ENCODE measurements at places on chromosomes 13 and 19.

GRCh38 chr13:103033999-103034398 is 32.2 kb downstream of the SLC10A2 start:
- no peak for DNase-seq

DNA sequence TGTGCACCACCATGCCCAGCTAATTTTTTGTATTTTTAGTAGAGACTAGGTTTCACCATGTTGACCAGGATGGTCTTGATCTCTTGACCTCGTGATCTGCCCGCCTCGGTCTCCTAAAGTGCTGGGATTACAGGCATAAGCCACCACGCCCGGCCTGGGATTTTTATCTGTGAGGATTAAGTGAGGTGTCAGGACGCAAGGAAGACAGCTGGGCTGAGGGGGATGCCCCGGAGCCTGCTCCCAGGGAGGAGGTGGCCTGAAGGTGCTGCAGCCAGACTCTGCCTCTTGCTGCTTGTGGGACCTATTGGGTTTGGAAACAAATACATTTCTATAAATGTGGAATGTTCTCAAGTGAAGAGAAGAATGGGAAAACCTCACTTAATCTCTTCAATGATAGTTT is 131.6 kb downstream of the OLFM4 start:
- no peak for DNase-seq

DNA sequence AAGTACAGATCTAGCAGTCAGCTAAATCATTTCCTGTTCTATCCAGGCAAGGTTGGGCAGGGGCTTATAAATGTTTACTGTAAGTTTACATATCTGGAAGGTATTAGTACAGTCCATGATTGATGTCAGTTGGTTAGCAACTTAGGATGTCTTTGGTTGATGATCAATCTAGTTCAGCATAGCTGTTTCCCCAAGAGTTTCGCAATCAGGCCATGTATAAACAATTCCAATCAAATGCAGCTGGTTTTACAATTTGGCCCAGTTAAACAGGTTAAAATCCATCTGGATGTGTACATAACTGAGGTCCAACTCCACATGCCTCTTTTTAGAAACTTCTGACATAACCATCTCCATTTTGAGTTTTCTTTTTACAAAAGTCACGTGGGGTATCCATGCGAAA is 6.9 kb downstream of the ZNF221 start:
- no peak for DNase-seq

DNA sequence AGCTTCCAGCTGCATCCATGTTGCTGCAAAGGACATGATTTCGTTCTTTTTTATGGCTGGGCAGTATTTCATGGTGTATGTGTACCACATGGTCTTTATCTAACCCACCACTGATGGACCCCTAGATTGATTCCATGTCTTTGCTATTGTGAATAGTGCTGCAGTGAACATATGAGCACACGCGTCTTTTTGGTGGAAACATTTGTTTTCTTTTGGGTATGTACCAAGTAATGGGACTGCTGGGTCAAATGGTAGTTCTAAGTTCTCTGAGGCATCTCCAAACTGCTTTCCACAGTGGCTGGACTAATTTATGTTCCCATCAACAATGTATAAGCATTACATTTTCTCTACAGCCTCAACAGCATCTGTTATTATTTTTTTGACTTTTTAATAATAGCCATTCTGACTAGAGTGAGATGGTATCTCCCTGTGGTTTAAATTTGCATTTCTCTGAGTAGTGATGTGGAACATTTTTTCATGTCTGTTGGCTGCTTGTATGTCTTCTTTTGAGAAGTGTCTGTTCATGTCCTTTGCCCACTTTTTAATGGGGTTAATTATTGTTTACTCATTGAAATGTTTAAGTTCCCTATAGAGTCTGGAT is 6.8 kb upstream of the UBE2L5 start:
- no peak for DNase-seq

DNA sequence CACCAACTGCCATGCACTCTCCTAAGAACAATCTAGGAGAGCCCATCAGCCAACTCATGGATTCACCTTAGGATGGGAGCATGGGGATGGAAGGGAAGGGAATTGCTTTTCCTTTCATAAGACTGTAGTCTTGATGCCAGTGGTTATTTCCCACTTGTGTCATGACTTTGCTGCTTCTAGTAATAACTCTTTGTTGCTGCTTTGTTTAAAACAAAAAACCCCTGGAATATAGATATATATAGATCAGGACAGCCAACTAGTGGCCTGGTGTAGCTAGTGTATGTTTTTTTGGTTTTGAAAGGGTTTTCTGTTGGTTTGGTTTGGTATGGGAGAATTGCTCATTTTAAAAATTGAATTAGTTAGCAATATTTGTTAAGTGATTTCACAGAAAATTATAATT is 39.3 kb upstream of the KCTD4 start:
- no peak for DNase-seq

DNA sequence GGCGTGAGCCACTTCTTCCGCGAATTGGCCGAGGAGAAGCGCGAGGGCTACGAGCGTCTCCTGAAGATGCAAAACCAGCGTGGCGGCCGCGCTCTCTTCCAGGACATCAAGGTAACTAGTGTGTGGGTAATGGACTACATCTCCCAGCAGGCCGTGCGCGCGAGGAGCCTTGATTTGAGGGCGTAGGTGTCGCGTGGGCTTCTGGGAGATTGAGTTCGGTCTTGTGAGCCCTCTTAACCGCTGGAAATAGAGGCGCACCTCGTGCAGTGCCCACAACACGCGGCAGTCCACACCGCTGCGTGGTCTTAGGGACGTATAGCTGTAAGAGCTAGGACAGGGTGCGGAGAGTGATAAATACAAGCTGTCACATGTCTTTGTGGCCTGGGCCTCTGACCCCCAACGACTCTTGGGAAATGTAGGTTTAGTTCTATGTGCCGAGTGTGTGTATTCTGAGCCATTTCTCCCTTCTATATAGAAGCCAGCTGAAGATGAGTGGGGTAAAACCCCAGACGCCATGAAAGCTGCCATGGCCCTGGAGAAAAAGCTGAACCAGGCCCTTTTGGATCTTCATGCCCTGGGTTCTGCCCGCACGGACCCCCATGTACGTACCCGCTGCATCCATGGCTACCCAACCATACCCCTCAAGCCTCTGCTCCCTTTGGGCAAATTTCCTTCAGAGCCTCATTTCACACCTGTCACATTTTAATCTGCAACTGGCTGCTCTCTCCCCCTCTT is 864 bp downstream of the FTL start:
- peak; percentile 91 for DNase-seq

GRCh38 chr19:291561-292280 is 518 bp upstream of the PLPP2 start:
- no peak for DNase-seq

DNA sequence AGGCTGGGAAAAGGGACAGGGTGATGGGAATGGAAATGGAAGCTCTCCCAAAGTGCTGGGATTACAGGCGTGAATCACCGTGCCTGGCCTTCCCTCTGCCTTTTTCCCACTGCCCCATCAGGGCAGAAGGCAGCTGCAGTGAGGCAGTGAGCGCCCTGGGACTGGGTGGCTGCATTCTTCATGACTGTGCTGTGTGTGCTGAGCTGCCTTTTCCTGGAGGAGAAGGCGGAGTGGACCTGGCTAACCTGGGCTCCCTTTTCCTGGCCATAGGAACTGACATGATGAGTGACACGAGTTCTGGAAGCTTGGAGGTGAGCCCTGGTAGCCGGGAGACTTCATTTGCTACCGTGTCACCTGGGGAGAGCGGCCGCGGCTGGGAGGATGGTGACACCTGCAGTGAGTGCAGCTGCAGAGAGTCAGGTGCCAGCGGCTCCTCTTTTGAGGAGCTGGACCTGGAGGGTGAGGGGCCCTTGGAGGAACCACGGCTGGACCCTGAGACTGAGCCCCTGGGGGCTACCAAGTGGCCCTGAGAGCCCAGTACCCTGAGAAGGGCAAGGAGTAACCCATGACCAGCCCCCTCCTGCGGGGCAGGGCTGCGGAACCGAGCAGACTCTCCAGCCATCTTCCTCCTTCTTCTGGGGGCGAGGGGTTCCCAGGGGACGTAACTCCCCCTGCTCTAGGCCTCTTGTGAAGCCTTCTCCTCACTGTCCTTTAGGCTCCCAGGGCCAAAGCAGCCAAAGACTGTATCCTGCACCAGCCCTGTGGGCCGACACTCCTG is 26.3 kb upstream of the ZNF492 start:
- DNase-seq = no peak

DNA sequence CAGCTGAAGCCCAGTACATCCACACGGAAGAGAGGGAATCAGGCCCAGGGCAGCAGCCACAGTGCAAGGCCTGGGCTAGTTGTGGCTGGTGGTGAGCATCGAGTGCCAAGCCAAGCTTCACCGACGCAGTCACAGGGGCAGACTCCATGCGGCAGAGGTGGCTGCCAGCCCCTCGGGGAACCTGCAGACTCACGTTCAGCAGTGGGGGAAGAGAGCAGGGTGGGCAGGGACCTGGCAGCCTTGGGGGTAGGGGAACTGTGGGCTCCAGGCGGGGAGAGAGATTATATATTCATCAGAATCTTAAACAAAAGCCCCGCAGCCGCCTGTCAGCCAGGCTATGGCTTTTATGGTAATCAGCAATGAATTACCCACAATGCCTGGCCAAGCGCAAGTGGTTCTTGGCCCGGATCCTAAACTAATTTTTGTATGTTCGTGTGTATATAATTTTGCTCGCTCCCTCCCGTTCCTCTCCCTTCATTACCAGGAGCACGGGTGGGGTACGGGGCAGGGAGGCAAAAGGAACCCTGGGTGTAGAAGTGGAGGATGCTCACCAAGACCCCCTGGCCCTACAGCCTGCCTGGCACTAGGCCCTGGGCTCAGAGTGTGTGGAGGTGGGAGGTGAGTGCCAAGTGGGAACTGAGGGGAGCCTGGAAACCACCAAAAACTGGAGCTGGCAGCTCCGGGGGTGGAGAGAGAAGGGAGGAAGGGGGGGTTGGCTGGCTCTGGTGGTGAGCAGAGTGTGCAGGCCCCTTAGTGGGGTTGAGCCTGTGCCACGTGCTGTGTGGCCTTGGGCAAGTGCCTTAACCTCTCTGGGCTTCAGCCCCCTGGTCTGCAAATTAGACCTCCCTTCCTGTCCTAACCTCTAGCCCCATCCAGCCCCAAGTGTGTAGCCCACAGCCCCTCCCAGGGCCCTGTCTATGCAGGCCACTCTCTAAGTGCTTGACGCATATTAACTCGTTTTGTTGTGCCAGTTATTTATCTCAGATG is 31.9 kb downstream of the PTPRS start:
- DNase-seq = peak; percentile 78

- no peak for DNase-seq
Observed at GRCh38 chr19:46720503-46721239, 3.8 kb upstream of the PRKD2 start.

- DNase-seq = no peak
Observed at GRCh38 chr13:42760951-42761350, 20.4 kb upstream of the FAM216B start.

DNA sequence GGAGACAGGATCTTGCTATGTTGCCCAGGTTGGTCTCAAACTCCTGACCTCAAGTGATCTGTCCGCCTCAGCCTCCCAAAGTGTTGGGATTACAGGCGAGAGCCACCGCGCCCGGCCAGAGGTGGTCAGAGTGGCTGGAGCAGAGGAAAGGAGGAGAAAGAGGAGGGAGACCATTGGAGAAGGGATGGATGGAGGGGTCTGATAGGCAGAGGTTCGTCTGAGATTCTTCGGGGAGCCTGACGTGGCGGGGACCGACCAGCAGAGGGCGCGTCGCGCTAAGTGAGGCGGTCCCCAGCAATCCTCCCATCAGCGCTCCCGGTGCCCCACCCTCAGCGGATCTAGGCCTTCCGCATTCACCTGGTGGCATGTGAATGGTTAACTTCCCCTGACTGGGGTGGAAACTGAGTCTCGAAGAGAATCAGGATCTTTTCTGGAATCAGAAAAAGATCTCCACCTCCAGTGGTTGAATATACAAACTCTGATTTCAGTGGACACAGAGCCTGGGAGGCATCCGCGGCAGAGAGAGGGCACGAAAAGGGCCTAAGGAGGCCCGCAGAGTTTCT is 8.8 kb downstream of the GTPBP3 start:
- peak; percentile 84 for DNase-seq

DNA sequence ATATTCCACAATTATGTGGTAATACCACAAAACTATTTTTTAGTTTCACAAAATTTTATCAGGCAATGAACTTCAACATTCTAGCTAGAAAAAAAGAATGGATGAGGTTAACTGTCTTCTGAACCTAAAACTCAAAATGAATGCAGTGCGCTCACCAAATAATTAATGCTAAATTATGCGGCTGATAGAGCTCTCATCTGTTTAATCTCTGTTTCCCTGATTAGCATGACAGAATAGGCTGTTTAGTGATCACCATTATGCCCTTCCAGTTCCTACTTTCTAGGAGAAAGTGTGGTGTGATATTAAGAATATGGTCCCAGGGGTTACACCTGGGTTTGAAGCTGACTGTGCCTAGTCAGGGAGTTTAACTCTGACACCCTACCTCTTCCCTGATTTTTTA is 42.8 kb upstream of the POSTN start:
- no peak for DNase-seq

GRCh38 chr19:34888091-34888490 is 38.6 kb upstream of the ZNF30 start:
- no peak for DNase-seq

DNA sequence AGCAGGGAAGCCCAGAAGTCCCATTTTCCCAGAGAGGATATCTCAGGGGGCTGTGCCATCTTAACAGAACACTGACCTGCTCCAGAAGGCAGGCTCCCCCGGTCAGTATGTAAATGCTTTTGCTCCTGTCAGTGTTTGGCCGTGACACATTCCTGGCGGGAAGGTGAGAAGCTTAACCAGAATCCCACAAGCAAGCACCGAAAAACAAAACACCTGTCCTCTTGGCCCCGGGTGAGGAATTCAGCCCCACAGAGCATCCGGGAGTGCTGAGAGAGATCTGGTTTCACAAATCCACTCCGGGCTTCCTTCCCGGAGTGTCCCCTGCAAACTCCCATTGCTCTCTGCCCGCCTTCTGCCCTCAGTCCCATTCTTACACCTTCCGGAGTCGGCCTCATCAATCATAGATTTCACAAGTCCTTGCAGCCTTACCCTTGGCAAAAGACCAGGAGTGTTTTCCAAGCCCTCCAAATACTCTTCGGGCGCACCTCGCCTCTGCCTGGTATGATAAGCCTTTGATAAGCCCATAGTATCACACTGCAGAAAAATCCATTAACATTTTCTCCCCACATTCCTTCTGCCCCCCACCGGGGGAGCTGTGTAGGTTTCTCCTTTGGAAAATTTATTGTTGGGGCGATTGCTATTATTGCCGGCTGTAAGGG is 12.2 kb downstream of the TPM4 start:
- DNase-seq = no peak

GRCh38 chr13:103250071-103250470 is 183.9 kb upstream of the SLC10A2 start:
- no peak for DNase-seq

DNA sequence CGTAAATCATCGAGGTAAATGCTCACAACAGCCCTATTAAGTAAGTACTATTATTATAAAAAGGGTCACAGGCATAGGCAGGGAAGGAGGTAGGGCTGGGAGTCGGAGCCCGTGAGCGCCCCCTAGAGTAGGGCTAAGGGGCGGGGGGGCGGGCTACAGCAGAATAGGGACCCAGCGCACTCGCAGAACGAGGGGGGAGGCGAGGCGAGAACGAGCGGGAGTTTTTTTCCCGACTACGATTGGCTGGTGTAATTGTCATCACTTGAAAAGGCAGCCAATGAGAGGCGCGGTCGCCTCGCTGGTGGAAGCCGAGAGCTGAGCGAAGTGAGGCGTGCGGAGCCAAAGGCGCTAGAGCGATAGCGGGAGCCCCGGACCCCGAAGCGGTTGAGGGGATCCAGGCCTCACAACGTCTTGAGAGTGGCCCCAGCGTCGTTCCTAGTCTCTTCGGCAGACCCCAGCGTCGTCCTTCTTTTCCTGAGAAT is 24.2 kb downstream of the KEAP1 start:
- DNase-seq = peak; percentile 99

- no peak for DNase-seq
Observed at GRCh38 chr13:25174304-25174703, 2.2 kb upstream of the AMER2 start.
